Activated CD8-positive, alpha-beta memory T cell treated with anti-CD3 and anti-CD28 coated beads for 48 hours (primary cell): ENCODE measurements at places on chromosomes 4 and X.

DNA sequence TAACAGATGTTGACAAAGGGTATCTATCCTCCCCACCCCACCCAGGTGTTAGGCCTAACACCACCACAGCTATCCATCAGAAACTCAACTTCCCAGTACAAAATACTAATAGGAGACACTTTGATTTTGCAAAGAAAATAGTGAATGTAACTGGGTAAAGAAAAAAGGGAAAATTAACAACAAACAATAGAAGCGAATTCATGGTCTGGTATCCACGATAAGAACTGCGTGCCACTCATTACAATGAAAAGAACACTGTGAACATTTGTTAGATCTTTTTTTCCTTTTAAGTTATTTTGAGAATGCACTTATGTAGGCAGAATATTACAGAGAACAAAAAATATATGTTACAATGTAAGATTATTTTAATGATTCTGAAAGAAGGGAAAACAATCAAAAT is 12.0 kb downstream of the TSPAN5 start:
- DNase-seq, result no peak

DNA sequence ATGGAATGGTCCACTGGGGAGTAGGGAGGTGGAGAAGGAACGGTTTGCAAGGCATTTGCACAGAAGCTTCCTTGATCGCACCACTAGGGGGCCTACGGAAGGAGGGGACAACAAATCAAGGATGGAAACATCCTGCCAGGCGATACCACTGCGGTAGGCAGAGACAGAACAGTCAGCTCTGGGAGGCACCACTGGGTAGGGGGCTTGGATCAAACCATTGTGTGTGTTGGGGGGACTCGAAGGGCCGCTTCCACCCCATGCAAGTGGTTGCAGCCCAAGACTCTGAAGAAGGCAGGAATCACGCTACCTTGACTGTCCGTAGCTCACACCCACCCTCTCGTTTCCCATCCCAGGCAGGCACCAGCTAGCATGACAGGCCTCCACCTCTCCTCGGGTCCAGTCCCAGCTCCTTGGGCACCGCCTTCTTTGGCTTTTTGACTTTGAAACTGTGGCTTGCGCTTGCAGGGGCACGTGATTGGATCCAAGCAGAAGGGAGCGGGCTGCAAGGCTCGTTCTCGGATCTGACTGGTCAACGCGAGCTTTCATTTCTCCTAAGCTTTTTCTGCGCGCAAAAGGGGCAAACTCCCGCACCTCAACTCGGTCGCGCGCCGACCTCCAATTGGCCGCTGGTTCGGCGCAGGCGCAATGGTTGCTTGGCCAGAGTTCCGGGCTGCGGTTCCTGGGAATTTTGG is 28.4 kb downstream of the GAGE1 start:
- DNase-seq, result peak; percentile 0

DNA sequence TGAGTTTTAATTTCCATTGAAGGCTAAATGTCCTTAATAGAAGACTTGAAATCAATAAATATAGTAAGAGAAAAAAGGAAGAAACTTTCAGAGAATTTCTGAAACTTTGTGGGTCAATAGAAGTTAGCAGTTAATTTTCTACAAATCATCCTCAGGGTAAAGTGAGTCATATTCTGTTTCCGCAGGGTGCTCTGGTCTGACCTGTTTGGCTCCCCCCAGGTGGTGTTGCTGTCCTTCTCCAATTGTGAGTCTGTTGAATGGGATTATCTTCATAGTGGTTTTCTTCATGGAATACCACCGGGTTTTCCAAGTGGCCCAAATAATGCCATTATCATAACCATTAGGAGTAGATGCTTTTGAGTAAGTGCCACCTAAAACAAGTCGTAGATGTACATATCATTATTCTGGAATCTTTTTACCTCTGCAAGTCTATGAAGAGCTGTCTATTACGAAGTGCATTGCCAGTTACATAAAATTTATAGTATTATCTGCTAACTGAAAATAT is 7.7 kb downstream of the FGG start:
- DNase-seq, result no peak

GRCh38 chr4:75867130-75867529 is 35.1 kb downstream of the PPEF2 start:
- no peak for DNase-seq

GRCh38 chr4:20022471-20022870 is 229.2 kb upstream of the SLIT2 start:
- DNase-seq, result no peak

DNA sequence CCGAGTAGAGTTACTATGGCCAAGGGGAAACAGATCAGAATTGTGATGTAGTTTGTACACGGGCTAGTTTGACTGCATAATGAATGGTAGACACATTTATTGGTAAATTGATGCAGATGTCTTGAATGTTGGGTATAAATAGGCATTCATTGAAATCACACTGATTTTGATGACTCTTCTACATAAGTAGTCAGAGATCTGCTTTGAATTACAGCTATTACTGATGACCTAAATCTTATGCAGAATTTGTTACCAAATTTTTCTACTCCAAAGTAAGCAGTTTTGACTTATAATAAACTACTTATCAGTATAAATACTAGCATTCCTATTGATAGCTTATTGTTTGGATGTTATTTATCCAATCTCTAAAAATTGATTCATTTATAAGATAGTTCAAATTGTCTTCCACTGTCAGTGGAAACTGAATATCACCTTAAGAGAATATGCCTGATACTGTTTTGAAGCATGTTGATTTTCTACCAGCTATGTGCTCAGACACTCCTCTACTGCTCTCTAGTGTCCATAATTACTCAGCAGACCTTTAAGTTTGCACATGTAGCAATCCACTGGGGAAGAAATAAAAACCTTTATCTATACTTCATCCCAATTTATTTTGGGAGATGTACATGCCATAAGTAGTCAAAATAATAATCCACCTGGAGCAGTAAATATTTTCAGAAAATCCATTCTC is 120.3 kb downstream of the RASL11B start:
- DNase-seq, result no peak

- DNase-seq, result no peak
Measured at GRCh38 chr4:99868126-99868596, 26.1 kb downstream of the LAMTOR3 start.

GRCh38 chr4:81951891-81952455 is 421.8 kb downstream of the HNRNPD start:
- DNase-seq, result no peak

DNA sequence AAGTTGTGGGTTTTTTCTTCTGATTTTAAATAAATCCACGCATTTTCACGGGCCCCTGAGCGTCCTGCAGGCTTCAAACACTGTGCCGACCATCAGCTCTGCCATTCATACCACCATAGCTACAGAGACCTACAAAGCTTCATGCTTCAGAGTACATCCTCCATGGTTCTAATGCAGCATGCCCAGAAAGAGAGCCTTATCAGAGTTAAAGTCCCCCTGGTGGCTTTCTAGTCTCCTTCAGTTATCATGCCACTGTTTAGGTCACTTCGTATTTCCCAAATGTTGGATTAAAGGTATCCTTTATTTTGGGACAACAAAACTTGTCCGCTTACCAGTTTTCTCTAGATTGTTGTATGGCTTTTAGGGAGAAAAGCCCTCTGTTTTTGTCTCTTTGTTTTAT is 66.7 kb upstream of the VCX2 start:
- no peak for DNase-seq
